ENCODE measurements at places on chromosomes 4 and X. TPM values are rescaled to one million over a fixed set of nuclear protein-coding genes. Genes with fewer than 3 reads are reported as not detected.

SPANXN3 gene
- not detected for total RNA-seq

NDUFC1 gene
- 128 TPM for total RNA-seq

TMEM144 gene
- 25.4 TPM for total RNA-seq

CCNB3 gene
- total RNA-seq = 1.4 TPM

METAP1 gene
- 78.7 TPM for total RNA-seq

TLR3 gene
- total RNA-seq = 2.4 TPM

KCND1 gene
- 0.24 TPM for total RNA-seq

SLC30A9 gene
- total RNA-seq = 19.9 TPM

EXOC1L gene
- not detected for total RNA-seq

SMIM31 gene
- not detected for total RNA-seq

UGT2B11 gene
- total RNA-seq = not detected

CT83 gene
- not detected for total RNA-seq

FGF13 gene
- total RNA-seq = 0.29 TPM

TIGD4 gene
- 0.17 TPM for total RNA-seq

GPR173 gene
- total RNA-seq = not detected

GPR143 gene
- total RNA-seq = 0.49 TPM

SNCA gene
- total RNA-seq = 10.5 TPM

CXXC4 gene
- 2.1 TPM for total RNA-seq

KLKB1 gene
- total RNA-seq = not detected

HMX1 gene
- not detected for total RNA-seq

FGA gene
- not detected for total RNA-seq

SOD3 gene
- 112 TPM for total RNA-seq

TMPRSS11F gene
- not detected for total RNA-seq

SPOCK3 gene
- total RNA-seq = 1.7 TPM

HSD17B13 gene
- total RNA-seq = not detected

IQCM gene
- not detected for total RNA-seq

SPACA5 gene
- total RNA-seq = not detected

SRPX2 gene
- total RNA-seq = 11.2 TPM

GALNTL6 gene
- total RNA-seq = not detected

NAP1L3 gene
- 3.1 TPM for total RNA-seq

SMIM10 gene
- total RNA-seq = 11.8 TPM

CHIC2 gene
- 29.6 TPM for total RNA-seq

PNMA5 gene
- total RNA-seq = not detected

AMTN gene
- total RNA-seq = not detected

FHDC1 gene
- total RNA-seq = 2.8 TPM

RS1 gene
- not detected for total RNA-seq

TLR2 gene
- total RNA-seq = 0.23 TPM

RIPPLY1 gene
- total RNA-seq = not detected

PLRG1 gene
- 105 TPM for total RNA-seq

HS6ST2 gene
- total RNA-seq = 3.5 TPM

TLR6 gene
- total RNA-seq = 6.2 TPM

ADRA2C gene
- total RNA-seq = 17.6 TPM

TMSB15C gene
- total RNA-seq = 3.7 TPM

OR13H1 gene
- total RNA-seq = not detected

CDX4 gene
- not detected for total RNA-seq

CT55 gene
- total RNA-seq = not detected

AR gene
- 17.8 TPM for total RNA-seq

SLC49A3 gene
- not detected for total RNA-seq

Data from Caki2 (cell line).